ENCODE measurements at places on chromosomes 7 and 10. TPM values are rescaled to one million over a fixed set of nuclear protein-coding genes. Genes with fewer than 3 reads are reported as not detected.

The VWA2 gene
- 2.6 TPM for total RNA-seq

The ERVW-1 gene
- total RNA-seq, result not detected

The KIF20B gene
- 72.0 TPM for total RNA-seq

The CCNJ gene
- 34.7 TPM for total RNA-seq

The CLDN3 gene
- total RNA-seq, result 19.1 TPM

DNA sequence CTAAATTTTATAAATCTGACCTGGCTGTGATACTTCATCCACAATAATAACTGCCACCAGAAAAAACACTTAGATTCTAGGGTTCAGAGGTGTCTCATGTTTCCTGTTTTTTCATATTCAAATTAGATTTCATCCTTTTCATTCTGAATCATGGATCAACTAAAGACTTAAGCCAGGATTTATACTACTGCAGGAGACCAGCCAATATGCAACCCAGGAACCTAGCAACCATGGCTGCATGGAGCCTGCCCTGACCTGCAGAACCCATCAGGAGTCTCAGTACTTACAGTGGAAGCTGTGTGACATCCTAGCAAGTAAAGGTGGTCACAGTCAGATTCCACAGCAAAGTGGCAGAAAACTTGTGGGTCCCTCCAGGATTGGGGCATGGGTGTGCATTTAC is 40.5 kb upstream of the RNF148 start:
- DNase-seq, result no peak

- DNase-seq, result no peak
These were observed 75.6 kb downstream of the ENTPD1 start for GRCh38 chr10:95831515-95831914.

DNA sequence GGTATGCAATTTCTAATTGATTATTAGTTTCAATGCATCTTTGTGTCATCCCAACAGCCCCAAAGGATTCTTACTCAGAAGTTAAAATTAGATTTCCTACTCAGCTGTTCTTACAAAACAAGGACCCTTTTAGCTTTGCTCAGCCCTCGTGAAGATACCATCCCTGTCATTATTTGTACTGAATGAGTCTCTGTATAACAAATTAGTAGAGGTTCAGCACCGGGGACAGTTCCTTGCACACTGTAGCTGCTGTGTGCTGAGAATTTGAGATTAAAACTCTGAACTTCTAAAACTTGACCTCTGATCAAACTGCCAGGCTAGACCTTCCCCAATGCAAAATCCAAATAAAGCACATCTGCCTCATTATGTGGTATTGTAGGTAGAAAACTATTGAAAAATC is 299.1 kb downstream of the LHFPL3 start:
- peak; percentile 58 for DNase-seq

GRCh38 chr10:92913973-92914372 is 65.7 kb downstream of the EXOC6 start:
- DNase-seq, result no peak

DNA sequence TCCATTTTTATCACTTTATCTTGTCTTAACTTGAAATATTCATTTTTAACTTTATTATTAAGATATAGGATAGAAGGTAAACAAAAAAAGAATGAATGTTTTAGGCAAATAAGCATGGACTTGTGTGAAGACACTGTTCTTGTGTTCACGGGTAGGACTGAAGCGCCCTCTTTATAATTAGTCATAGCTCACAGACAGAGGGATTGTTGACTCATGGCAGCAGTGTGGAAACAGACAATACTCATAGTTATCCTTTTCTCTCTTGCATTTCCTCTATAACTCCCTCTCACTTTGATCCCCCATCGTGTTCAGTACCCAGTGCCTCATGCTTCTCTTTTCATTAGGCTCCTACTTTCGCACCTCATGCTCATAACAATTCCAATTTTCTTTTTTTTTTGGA is 731.8 kb downstream of the PHTF2 start:
- no peak for DNase-seq

- no peak for DNase-seq
These were observed 44.1 kb downstream of the ZNF33B start for GRCh38 chr10:42594246-42594650.

DNA sequence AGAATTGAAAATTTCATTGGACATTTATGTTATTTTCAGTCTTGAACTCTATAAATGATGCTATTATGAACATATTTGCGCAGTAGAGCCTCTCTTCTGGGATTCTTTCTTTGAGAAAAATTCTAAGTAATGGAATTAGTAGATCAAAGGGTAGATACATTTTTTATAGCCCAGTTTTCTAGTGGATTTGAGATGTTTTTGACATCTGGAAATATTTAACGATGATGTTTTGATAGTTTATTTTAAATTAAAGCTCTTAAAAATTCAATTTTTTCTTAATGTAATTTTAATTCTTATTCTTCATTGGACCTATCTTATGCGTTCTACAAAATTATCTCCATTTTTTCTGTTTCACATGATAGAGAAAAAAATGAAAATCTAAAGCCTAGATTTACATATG is 103.0 kb downstream of the ADAM22 start:
- no peak for DNase-seq

- DNase-seq, result no peak
These were observed 29.3 kb upstream of the ITGB8 start for GRCh38 chr7:20301311-20301939.

GRCh38 chr10:71429929-71430328 is 33.2 kb downstream of the CDH23 start:
- no peak for DNase-seq

DNA sequence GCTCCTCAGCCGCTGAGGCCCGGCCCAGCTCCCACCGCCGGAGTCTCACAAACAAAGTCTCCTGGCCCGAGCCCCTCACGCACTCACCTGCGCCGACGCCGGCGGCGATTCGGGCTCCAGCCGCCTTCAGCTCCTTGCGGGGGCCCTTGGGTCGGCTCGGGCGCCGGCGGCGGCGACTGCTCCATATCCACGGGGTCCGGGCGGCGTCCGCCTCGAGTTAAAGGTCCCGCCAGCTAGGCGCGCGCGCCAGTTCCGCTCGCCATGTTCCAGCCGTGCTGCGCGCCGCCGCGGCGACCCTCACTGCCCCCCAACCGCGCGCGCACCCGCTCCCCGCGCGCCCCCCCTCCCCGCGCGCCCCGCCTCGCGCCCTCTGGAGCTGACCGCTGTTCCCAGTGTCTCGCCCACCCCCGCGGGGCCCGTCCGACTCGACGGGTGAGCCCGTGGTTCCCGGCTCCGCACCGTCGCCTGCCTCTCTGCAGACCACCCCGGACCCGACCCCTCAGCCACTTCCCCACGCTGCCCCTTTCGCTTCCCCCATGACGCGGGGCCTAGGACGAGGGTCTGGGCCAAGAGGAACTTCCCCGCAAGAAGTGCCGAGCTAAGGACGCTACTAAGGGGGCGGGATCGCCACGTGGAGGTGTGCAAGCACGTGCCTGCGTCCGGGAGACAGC is 396.1 kb downstream of the ZNF33B start:
- no peak for DNase-seq

- peak; percentile 89 for DNase-seq
These were observed 36.2 kb upstream of the GTF2IRD1 start for GRCh38 chr7:74417419-74417971.

DNA sequence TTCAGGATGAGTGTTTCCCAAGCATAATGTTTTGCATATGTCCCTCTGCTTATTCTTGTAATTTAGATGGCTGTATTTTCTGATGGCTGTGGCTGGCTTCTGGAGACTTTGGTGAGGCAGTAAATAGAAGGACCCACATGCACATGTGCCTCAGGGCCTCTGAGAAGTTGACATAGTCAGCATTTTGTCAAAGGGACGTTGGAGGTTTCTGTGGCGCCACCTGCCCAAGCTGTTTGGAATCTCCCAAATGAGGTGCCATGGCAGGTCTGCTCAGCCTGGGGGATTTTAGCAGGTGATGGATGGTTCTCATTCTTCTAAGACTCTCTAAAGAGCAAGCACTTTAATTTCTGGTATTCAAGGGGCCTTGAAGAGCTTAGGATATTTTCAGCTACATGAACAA is 29.8 kb downstream of the C10orf120 start:
- DNase-seq, result no peak

DNA sequence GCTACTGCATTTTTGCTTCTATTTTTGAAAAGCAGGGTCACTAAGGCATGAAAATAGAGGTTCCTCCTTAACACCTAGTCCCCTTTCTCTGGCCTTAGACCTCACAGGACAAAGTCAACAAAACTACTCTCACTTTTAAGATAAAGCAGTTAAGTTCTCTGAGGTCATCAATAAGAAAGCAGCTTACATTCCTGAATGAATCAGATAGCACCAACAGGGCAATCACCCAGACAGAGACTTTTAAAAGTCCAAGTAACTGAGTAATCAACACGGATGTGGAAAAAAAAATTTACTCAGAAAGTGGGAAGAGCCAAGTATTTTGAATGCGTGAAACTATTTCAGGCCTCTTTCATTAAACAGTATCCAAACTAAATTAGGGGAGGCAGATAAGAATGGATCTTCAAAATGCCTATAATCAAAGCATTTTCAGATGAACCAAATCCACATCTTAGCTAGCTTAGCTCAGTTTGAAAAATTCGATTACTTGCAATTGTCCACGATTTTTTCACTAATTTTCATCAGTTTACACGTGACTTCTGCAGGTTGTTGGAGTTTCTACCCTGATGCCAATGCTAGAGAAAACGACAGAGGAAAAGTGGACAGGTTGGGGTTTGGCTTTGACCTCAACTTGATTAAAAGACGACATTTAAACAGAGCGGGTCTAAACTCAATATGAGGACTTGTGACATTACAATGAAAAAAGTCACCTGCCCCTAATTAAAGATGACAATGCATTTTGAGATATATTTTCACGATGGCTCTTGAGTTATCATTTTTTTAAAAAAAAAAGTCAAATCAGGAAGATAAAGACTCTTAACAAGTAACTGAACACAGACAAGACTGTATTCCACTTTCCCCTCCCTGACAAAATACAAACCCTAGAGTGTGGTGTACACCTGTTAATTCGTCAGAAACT is 1.6 kb downstream of the BEND7 start:
- DNase-seq, result no peak

DNA sequence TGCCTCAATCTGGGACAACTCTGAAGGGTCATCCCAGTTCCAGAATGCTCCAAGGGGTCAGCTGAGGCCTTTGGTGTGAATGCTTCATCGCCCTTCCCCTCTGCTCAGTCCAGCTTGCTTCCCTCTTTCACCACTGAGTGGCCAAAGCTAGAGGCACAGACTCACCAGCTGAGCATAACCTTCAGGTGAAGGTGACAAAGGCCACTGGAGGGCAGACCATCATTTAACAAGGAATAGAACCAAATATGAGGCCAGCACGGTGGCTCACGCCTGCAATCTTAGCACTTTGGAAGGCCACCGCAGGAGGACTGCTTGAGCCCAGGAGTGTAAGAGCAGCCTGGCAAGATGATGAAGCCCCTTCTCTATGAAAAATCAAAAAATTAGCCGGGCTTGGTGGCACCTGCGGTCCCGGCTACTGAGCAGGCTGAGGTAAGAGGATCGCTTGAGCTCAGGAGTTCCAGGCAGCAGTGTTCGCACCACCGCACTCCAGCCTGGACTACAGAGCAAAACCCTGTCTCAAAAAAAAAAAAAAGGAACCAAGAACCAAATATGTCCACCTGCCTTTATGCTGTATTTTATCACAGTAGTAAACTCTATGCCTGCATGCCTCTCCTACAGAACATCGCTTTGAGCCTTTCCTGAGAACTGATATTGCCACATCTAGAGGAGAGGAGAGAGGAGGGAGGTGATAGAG is 13.4 kb downstream of the PRKAG2 start:
- DNase-seq, result no peak

- DNase-seq, result no peak
These were observed 23.8 kb upstream of the BICC1 start for GRCh38 chr10:58488921-58489320.

DNA sequence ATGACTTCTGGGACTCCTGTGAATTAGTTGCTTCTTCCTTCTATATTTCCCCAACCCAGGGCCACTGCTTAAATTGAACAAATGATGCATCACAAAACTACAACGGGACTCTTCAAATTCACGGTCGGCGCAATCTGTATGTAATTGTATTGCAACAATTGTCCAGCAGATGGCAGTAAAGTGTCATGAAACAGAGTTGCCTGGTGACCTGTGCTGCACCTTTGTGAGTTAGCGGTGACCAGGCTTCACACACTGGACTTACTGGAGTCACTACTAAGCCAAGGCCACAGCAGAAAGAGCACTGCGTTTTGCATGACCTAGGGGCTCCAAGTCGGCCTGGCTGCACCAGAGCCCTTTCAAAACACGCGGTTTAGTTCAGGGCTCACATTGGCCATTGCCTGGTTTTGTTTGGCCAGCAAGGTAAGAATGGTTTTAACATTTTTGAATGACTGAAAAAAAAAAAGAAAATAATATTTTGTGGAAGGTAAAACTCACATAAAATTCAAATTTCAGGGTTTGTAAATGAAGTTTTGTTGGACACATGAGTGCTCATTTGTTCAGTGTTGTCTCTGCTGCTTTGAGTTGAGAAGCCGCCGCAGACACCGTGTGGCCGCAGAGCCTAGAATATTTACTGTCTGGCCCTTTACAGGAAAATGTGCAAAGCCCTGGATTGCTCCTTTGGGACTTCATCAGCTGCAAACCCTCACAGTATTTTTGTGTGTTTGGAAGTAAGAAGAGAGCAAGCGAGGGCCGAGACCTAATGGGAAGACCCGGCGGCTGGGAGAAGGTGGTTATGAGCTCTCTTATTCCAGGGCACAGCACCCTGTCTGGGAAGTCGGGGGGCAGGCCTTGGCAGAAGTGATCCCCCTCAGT is 23.2 kb upstream of the ZNF32 start:
- no peak for DNase-seq

DNA sequence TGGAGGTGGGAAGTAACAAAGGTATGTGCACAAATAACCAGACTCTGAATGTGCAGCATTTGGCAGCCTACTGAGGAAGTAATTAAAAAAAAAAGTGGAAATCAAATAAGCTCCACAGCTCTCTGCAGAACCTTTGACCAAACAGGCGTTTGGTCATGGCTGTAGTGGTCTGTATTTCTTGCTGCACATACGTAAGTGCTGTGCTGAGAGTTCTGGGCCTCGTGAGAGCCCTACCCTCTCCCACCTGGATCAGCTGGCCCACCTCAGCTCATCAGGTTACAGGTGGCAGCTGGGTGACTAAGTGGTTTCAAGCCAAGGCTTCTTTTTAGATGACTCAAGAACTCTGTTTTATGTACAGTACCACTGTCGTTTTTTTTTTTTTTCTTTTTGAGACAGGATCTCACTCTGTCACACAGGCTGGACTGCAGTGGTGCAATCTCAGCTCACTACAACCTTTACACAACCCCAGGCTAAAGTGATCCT is 178.2 kb upstream of the KLF6 start:
- no peak for DNase-seq

GRCh38 chr7:139860090-139860775 is 31.2 kb downstream of the TBXAS1 start:
- peak; percentile 11 for DNase-seq

- DNase-seq, result no peak
These were observed 118.1 kb downstream of the TPST1 start for GRCh38 chr7:66323114-66323796.

- DNase-seq, result no peak
These were observed 61.4 kb downstream of the ST7 start for GRCh38 chr7:117014673-117015133.

DNA sequence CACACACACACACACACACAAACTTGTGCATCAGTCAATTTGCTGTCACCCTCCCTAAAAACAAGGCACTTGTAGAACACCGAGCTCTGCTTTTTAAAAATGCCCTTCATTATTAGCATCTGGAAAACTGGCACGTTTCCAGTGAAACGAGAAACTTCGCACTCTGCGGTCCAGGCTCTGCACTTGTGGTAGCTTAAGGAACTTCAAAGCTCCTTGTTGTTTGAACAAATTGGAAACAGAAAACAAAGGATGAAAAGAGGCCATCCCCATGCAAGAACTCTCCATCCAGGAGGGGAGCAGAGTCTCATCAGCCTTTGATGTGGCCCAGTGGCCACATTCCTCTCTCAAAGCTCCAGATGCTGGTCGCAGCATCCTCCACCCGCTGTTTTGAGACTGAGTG is 105.1 kb downstream of the C10orf90 start:
- no peak for DNase-seq
